ENCODE measurements at places on chromosomes 7 and 10. TPM values are rescaled to one million over a fixed set of nuclear protein-coding genes. Genes with fewer than 3 reads are reported as not detected.

GRCh38 chr7:106139265-106140251 is 27.4 kb upstream of the SYPL1 start:
- no peak for DNase-seq

DNA sequence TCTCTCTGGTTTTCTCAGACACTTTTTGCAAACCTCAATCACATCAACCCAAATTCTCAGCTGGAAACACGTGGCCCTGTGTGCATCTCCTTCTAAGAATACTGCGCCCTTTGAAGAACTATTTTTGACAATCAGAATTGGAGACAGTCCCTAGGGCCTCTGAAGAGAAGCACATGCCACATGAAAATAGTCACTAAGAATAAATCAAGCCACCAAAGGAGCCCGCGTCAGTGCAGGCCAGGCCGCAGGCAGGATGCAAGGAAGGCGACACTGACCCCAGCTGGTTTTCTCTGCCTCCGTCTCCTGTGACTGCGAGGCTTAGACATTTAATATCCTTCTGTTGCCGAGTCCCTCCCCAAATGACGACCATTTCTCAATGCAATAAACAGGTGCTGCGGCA is 88.0 kb upstream of the ADAM12 start:
- no peak for DNase-seq

GRCh38 chr10:79938728-79939406 is 10.0 kb downstream of the SFTPD start:
- DNase-seq: peak; percentile 39

DNA sequence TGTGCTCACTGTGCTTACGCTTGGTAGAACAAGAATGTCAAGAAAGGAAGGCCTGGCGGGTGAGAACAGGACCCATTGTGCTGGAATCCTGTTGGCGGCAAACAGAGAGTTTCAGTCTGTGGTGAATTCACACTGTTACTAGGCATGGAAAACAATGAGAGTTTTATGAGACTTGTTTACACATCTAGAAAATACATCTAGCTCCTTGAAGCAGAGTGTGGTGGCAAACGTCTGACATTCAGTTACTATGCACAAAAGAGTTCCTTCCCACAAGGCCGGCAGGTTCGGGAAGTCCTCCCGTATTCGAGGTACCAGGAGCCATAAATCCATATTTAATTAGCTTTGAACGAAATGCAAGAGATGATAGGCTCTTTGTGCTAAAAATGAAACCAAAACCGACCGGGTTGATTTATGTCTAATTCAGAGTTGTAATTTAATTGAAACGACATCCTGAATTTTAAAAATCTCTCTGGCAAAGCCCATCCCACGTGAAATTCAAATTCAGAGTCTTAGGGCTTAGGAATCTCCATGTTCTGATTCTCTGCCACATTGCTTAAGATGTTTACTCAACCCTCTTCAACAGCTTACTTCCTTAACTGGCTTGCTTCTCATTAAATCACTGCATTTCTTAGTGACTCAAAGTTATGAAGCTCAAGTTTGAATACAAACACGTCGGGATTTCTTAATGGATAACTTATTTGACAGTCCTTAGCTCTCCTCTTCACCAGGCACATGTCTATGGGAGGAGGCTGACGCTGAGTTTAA is 299.9 kb upstream of the PITRM1 start:
- no peak for DNase-seq

- no peak for DNase-seq
Observed at GRCh38 chr7:90536449-90536848, 59.7 kb upstream of the CDK14 start.

- no peak for DNase-seq
Observed at GRCh38 chr7:116901143-116901542, 38.8 kb downstream of the CAPZA2 start.

GRCh38 chr7:158432369-158433341 is 155.0 kb downstream of the PTPRN2 start:
- no peak for DNase-seq

DNA sequence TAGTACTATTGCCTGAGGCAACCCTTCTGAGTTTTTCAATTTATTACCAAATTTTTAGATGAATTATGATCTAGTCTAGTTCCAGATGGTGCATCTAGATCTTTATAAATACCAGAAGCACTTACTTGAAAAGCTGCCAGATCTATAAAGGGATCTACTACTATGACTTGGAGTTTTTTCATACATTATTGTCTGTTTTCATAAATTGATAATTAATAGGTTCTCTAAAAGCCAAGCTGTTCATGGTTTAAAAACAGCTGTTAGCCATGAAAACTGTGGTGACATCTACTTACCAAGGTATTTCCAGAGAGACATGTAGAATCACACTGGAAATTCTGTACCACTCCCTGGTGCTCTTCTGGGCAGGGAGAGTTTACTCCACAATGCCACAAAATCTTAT is 786.5 kb upstream of the C7orf33 start:
- no peak for DNase-seq

DNA sequence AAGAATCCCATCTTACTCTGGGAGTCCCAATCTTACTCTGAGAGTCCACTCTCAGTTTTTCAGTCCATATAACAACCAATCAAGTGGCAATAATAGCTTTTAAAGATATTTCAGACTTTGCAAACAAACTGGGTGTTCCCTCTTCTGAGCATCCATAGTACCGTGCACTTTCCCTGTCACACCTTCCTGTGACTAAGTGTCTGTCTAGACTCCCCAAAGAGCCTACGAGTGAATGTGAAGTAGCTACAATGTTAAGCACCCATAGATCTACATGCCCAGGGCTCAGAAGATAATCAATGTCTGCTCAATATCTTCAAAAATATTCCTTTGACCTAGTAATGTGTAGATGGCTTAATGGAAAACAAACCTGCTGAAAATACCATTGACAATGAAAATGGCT is 95.6 kb upstream of the ASAH2 start:
- no peak for DNase-seq

- no peak for DNase-seq
Observed at GRCh38 chr10:126684171-126684745, 13.8 kb upstream of the C10orf90 start.

- DNase-seq: no peak
Observed at GRCh38 chr10:132366006-132366405, 31.0 kb upstream of the PWWP2B start.

DNA sequence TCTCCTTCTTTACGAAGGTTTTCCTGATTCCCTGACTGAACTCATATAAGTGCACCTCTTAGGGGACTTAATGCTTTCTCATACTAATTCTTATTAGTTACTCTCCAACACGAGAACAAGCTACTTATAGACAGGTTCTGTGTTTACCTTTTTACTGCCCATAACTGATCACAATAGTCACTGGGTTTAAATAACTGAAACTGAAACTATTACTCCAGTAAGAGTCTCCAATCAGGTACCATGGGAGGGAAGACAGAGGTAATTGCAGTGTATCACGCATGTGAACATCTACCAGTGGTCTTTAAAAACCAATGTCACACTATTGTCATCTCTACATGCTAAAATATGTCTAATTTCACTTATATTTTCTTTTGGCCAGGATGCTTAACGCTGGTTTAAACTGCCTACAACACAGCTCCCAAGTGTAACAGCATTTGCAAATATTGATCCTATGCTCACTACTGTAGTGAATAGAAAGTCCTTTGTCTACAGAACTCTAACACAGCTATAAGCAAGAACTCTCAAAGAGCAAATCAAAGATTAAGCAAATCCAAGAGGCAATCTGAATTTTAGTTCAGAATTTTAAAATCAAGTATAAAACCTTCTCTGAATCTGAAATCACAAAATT is 3.6 kb downstream of the GDI2 start:
- DNase-seq: no peak

DNA sequence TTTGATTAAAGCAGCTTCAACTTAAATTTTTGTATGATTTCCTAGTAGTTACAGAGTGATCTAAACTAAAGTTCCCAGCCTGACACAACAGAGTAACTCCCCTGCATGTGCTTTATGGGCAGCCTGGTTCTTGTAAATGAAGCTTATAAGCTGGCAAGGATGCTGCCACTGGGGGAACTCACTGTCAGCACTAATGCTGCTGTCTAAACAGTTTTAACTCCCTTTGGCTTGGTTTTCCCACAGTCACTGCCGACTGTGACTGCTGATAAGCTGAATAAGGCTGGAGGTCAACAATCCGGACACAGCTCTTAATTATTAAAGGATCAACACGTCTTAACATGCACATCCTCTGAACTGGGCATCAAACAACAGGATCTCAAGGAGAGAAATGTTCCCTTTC is 130.1 kb downstream of the OTUD1 start:
- DNase-seq: no peak

DNA sequence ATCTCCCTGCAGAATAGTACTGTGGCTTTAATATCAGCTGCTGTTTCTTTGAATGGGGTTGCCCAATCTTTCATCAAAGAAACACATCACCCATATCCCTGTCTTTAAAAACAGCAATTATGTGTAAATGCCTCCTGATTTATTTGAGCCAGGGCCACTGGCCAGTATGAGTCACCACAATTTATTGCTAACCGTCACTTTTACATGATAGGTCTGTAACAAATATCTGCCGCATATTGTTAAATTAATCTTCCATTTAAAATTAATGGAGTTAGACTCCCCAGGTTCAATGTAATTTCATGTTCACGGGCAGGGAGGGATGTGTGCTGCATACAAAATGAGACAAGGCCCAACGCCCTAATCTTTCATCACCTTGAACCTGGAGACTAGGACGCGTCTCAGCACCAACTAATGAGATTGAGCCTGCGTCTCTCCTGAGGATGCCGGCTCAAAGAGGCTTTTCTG is 673.4 kb downstream of the AUTS2 start:
- DNase-seq: no peak

- DNase-seq: no peak
Observed at GRCh38 chr7:113179313-113179712, 61.0 kb upstream of the SMIM30 start.

DNA sequence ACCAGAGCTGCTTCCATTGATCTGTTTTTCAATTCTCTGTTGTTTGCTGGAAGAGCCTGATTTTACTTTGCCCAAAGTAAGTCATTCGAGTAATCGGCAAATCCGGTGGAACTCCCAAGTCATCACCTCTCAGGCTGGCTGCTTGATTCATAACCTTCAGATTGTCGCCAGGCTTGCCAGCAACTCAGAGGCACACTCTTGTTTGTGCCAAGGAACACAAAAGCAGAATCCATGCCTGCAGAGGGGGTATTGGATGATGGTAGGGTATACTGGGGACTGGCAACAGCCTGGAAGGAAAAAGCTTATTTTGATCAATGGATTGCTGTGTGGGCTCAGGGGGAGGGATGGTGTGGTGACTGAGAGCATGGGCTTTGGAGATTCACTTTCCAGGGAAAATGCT is 542.4 kb downstream of the SORCS3 start:
- no peak for DNase-seq

- DNase-seq: no peak
Observed at GRCh38 chr10:4427532-4427931, 398.5 kb upstream of the AKR1E2 start.

DNA sequence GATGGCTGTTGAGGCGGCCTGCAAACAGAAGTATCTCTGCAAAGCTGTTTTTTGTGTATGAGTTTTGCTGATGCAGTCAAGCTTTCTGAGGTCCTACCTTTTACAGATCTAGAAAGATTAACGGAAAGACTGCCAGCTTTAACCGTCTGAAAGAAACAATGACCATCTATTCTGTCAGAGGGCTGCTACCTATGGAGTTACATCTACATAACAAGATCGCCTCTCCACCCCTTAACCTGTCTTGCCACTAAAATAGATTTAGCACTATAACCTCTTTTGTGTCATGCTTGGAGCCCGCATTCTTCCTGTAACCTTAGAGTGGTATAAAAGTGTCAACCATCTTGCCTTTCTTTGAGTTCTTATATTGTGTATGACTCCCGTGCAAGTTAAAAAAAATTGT is 291.2 kb downstream of the POM121L12 start:
- no peak for DNase-seq

- peak; percentile 63 for DNase-seq
Observed at GRCh38 chr7:156612930-156613329, 27.6 kb upstream of the RNF32 start.

- DNase-seq: peak; percentile 19
Observed at GRCh38 chr7:90613088-90613498, 17.0 kb downstream of the CDK14 start.

- DNase-seq: peak; percentile 12
Observed at GRCh38 chr10:120514035-120514620, 57.1 kb downstream of the PLPP4 start.

- no peak for DNase-seq
Observed at GRCh38 chr7:759569-759968, 32.5 kb upstream of the PRKAR1B start.

DNA sequence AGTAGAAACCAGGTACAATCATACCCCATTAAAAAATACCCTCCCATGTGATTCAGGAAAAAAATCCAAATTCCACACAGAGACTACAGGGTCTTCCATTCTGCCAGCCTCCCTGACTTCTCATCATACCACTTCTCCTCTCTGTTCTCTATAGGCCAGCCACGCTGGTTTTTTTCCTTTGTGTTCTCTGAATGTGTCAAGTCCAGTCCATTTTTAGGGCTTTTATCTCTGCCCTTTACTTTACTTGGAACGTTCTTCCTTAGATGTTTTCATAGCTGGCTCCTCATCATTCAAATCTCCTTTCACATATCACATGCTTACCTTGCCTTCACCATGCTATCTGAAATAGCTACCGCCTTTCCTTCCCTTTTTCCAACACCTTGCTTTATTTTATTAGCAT is 597.6 kb downstream of the PHTF2 start:
- DNase-seq: no peak

DNA sequence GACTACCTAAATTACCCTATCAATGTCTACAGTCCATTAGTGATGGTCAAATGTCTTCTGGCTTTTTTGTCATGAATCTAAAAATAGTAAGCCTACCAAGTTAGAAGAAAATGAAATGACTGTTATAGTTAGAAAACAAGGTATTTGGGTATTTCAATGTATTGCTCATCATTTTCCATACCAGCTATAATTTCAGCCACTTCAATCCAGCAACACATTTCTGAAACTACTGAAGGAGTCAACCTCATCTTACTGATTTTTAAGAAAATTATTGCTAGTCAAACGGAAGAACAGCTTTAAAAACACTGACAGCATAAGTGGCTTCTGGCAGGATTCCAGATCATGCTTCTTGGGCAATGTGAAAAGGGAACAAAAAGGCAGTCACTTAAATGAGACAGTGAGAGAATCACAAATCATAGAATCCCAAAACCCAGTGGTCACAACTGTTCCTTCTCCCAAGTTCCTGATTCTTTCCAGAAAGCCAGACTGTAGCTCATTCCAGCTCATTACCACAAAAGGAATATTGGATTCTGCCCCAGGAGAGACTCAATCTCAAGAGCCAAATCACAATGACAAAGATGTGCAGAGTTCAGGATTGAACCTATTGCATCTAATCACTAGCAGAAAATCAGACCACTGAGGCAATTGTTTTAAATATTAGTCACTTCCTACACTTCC is 61.2 kb upstream of the LRRN3 start:
- DNase-seq: no peak

The KCND2 gene
- not detected for total RNA-seq

The C7orf57 gene
- total RNA-seq: 0.25 TPM

The ITIH5 gene
- not detected for total RNA-seq

The DDX56 gene
- total RNA-seq: 83.4 TPM

The AKR1C4 gene
- not detected for total RNA-seq

The ACSL5 gene
- 49.5 TPM for total RNA-seq

The CDH23 gene
- 1.7 TPM for total RNA-seq

The GSDME gene
- 3.2 TPM for total RNA-seq

The METTL2B gene
- total RNA-seq: 31.1 TPM

The HOXA3 gene
- not detected for total RNA-seq

The DYNC1I1 gene
- total RNA-seq: not detected

The CUBN gene
- 0.32 TPM for total RNA-seq

The CYP26C1 gene
- 0.12 TPM for total RNA-seq
